ENCODE measurements at places on chromosomes 5 and 9.

GRCh38 chr5:42555797-42556196 is 132.6 kb downstream of the GHR start:
- DNase-seq, result no peak

DNA sequence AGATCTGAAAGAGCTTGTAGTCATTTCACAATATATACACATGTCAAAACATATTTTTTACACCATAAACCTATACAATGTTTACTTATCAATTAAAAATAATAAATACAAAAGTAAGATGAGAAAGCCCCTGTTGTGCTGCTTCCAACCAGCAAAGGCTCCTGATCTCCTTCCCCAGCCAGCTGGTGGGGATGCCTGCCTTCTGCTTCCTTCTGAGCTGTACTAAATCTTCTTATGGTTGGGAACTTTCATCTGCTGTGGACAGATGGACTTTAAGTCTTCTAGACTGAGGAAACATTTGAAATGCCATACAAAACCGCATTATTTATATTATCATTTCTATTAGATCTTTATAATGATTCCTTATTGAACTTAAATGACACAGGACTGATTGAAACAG is 745.3 kb upstream of the CHD1 start:
- no peak for DNase-seq

- DNase-seq, result peak; percentile 86
These were observed 13.6 kb upstream of the AFAP1L1 start for GRCh38 chr5:149257889-149258705.

DNA sequence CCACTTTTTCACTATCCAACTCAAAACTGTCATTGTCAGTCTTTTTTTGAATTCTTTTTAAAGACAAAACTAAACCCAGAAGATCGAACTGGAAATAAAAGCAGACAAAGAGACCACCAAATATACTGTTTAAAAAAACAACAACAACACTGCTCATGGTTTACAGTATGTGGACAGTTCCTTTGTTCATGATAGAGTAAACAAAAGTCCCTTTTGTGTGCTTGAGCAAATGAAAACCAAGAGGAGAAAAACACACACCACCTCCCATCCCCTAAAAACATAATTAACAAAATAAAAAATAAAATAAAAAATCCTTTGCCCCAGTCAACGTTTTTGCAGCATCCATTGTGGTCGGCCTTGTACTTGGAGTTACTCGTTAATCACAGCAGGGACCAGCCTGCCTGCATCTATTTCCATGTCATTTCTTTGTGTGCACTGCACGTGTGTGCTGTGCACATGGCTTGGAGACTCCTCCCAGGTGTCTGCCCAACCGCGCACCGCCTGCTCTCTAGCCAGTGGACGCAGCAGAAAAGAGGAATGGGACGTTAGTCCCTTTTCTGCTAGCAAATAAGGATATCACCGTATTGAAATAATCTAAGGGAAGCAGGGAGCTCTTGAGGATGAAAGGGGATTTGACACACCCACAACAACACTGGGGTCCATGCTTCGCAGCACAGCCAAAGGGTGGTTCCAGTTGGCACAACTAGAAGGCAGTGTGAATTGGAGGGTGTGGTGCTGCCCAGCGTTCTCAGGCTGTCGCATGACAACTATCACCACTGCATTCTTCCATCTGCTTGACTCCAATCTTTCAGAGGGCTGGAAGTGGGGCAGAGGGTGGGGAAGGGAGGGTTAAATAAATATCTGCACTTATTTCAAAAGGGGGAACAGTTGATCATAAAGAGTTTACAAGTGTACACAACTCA is 130.0 kb downstream of the SEMA6A start:
- no peak for DNase-seq

DNA sequence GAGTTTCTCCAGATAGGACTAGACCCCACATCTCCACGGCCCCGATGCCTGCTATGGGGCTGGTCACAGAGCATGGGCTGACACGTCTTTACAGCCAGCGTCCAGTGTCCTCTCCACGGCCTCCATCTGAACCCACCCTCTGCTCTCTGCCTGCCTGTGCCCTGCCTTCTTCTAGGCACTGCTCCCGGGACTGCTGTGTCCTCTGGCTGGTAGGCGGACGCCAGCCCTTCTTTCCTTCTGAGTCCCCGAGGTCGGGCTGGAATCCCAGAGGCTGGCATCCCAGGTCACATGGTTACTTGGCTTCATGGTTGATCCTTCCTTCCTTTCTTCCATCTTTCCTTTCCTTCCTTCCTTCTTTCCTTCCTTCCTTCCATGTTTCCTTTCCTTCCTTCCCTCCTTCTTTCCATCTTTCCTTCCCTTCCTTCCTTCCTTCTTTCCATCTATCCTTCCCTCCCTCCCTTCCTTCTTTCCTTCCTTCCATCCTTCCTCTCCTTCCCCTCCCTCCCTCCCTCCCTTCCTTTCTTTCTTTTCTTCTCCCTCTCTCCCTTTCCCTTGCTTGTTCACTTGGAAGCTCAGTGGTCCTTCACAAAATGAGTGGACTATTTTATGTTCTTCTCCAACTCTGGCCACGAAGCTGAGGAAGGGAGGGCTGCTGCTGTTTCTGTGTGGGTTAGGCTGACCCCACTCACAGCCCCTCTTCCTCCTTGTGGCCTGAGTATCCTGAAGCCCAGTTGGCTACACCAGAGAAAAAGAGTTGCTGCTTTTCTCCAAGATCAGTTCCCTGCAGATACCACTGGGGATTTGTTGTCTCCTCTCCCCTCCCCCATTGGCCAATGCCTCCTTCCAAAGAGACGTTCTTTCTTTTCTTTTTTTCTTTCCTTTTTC is 66.8 kb upstream of the NEURL1B start:
- no peak for DNase-seq

DNA sequence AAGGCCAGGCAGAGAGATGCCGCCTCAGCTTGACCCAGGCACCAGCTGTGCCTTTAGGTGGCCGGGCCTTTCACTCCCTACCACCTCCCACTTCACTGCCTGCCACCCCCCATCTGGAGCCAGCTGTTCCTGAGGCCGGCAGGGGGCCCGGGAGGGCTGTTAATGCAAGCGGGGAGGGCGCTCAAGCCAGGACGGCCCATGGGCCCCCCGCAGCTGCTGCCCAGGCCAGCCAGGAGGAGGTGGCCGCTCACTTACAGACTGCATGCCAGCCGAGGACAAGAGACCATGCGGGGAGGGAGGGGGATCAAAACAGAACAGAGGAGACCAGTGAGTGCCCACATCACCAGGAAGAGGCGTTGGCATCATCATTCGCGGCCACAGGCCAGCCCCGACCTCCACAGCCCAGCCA is 4.5 kb downstream of the ABCA2 start:
- no peak for DNase-seq

DNA sequence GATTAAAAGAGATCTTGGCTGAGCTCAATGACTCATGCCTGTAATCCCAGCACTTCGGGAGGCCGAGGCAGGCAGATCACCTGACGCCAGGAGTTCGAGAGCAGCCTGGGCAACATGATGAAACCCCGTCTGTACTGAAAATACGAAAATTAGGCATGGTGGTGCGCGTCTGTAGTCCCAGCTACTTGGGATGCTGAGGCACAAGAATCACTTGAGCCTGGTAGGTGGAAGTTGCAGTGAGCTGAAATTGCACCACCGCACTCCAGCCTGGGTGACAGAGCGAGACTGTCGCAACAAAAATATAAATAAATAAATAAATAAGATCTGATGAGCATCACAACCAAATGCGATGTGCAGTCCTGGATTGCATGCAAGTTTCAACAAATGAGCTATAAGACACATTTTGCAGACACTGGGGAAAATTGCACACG is 8.7 kb upstream of the ENG start:
- no peak for DNase-seq

GRCh38 chr5:101678481-101679193 is 617.4 kb downstream of the SLCO4C1 start:
- peak; percentile 69 for DNase-seq

GRCh38 chr5:140567136-140567818 is 2.6 kb downstream of the SLC35A4 start:
- no peak for DNase-seq

GRCh38 chr9:78130853-78131252 is 99.2 kb upstream of the GNAQ start:
- no peak for DNase-seq

GRCh38 chr5:118580949-118581348 is 407.4 kb downstream of the DTWD2 start:
- peak; percentile 68 for DNase-seq

- DNase-seq, result no peak
These were observed 10.4 kb downstream of the ABLIM3 start for GRCh38 chr5:149151717-149152116.

DNA sequence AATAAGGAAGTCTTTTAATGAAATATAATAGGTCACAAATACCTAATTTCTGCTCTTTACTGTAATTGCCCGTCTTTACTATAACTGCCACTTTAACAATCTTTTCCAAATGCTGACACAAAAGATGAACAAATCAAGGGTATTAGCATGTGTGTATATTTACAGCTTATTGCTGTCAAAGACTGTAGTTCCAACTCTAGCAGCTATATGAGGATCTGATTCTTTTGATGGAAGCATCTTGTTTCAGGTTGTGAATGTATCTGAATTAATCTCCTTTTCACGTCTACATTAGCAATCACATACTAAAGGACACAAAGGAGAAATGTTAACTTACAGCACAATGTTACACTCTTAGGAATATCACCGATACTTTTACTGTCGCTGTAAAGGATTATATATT is 27.9 kb downstream of the RFX3 start:
- DNase-seq, result no peak

- peak; percentile 33 for DNase-seq
These were observed 100.5 kb downstream of the PALM2AKAP2 start for GRCh38 chr9:109880276-109881169.

- peak; percentile 6 for DNase-seq
These were observed 183.4 kb downstream of the GOLPH3 start for GRCh38 chr5:31990701-31991110.

DNA sequence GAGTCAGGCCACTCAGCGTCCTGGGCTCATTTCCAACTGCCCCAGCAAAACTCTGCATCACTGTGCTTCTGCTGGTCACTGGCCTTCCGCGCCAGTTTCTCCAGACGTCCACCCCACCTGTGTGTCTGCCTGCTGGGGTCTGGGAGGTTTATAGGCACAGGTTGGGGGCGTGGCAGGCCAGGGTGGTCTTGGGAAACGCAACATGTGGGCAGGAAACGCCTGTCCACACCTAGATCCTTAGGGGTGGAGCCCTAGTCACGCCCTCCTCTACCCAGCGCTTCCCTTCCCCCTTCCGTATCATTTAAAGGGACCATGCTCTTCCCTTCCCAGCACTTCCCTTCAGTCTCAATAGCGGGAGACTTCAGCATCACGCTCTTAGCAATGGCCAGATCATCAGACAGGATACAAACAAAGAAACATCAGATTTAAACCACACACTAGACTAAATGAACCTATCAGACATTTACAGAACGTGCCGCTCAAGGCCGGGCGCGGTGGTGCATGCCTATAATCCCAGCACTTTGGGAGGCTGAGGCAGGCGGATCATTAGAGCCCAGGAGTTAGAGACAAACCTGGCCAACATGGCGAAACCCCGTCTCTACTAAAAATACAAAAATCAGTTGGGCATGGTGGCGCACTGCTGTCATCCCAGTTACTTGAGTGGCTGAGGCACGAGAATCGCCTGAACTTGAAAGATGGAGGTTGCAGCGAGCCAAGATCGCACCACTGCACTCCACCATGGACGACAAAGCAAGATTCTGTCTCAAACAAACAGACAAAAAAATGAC is 11.8 kb upstream of the BTNL9 start:
- DNase-seq, result no peak

- DNase-seq, result peak; percentile 11
These were observed 612 bp upstream of the ATG10 start for GRCh38 chr5:81971111-81971711.

DNA sequence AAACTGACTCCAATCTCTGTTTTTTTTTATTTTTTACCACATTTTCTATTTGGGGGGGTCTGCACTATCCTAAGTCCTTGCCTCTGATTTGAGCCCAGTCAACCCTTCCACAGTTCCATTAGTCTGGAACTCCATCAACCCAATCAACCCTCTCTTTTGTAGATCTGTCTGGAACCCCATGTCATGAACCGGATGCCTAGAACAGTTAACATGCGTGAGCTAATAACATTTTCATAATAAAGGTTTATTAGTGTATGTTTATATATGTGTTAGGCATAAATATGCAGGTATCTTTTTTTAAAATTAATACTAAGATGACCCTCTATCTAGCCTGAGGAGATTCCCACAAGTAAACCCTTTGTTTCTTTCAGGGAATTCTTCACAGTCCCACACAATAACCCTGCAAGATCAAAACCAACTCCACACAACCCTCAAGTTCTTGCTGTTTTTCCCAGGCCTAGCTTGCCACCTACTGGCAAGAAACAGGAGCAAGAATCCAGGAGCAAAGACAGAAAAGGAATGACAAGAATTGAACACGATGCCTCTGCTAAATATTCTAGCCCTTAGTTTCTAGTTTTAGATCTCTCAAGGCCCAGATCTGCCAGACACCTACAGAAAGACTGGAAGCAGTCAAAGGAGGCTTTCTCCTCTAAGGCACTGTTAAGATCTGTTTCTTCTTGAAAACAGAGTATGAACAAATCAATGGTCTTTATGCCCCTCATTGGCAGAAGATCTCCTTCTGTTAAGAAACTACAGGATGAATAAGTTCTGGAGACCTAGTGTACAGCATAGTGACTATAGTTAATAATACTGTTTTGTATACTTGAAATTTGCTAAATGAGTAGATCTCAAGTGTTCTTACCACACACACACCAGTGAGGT is 100.4 kb downstream of the TRIM36 start:
- DNase-seq, result peak; percentile 52

GRCh38 chr9:129458155-129458661 is 162.7 kb downstream of the C9orf50 start:
- no peak for DNase-seq

DNA sequence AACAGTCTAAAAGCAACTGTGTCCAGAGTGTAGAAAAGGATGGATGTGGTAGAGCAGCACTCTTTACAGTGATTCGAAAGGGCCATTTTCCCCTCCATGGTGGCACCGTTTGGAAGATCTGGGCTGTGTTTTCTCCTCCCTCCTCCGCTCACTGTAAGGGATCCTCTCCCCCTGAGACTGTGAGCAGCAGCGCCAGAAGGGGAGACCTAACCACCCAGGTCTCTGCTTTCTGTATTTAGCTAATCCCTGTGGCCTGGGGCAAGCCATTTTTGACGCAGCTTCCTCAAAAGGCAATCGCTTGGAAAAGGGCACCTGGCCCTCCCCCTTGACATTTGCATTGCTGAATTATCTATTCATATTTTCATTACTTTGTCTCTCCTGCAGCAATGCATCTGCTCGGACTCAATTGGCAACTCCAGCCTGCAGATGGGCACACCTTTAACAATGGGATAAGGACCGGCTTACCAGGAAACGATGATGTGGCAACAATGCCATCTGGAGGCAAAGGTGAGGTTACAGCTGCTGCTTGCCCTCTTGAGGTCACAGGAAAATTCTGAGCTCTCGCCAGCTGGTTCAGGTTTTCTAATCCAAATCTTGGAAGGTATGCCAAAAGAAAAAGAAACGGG is 244.3 kb upstream of the WWC1 start:
- peak; percentile 51 for DNase-seq

- peak; percentile 98 for DNase-seq
These were observed at the start of gene IRX2 for GRCh38 chr5:2751592-2752021. Gene IRX2, minus strand, starts transcription at chr5:2751677. Its CDS starts 264 bp downstream, at chr5:2751413.

- DNase-seq, result peak; percentile 27
These were observed 72.3 kb downstream of the XRCC4 start for GRCh38 chr5:83149671-83150070.
